ENCODE measurements at places on chromosomes 3 and 15. TPM values are rescaled to one million over a fixed set of nuclear protein-coding genes. Genes with fewer than 3 reads are reported as not detected.

PPP1R14D gene
- 0.59 TPM for polyA plus RNA-seq

GMPS gene
- 56.5 TPM for polyA plus RNA-seq

HGD gene
- polyA plus RNA-seq, result 48.3 TPM

SNTN gene
- polyA plus RNA-seq, result not detected

ZPLD1 gene
- polyA plus RNA-seq, result 0.49 TPM

DNA sequence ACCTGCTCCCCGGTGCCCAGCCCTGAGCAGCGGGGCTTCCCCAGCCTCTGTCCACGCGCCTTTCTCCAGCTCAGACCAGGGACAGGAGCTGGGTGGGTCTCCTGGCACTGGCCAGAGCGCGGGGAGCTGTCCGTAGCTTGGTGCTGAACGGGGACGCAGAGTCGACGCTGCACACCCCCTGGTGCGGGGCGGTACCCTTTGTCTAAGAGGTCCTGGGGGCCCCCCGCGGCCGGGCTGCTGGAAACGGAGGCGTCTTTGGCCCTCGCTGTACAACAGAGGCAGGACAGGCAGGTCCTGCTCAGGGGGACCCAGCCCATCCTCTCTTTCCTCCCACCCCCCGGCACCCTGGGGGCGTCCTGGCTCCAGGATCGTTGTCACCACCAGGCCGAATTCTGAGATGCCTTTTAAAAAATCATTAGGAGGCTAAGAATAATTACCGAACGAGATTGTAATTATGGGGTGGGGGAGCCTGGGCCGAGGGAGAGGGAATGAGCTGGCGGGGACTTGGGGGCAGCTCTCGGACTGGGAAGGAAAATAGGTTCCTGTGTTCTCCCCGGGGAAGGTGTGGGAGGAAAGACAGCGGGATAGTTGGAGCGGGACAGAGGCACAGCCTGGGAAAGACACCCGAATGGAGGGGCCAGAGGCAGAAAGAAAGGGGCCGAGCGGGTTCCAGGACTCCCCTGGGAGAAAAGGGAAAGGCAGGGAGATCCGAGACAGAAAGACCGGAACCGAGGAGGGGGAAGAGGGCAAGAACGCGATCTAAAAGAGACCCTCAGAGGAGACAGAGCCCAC, 4.1 kb upstream of the SKOR1 start:
- DNase-seq, result no peak

DNA sequence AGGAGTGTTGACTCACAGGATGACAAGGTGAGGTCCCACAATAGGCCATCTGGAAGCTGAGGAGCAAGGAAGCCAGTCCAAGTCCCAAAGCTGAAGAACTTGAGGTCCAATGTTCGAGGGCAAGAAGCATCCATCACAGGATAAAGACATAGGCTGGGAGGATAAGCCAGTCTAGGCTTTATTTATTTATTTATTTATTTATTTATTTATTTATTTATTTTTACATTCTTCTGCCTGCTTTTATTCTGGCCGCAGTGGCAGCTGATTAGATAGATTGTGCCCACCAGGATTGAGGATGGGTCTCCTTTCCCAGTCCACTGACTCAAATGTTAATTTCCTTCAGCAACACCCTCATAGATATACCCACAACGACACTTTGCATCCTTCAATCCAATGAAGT, 472.2 kb upstream of the DPPA4 start:
- DNase-seq, result no peak

DNA sequence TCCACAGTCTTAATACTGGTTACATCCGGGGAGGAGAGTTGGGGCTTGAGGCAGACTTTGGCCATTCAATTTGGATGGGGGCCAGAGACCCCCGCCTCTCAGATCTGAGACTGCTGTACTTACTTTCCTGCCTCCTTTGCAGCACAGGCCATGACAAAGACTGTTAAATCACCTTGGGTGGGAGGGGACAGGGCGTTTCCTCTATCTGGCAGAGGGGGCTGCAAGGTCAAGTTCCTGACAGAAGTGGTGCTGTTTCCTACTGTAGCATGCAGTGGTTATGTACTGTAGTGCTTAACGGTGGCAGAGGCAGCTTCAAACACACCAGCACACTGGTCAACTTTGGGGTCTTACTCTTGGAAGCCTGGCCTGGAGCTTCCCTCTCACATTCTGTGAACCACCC, 261.2 kb upstream of the LRRFIP2 start:
- no peak for DNase-seq

DNA sequence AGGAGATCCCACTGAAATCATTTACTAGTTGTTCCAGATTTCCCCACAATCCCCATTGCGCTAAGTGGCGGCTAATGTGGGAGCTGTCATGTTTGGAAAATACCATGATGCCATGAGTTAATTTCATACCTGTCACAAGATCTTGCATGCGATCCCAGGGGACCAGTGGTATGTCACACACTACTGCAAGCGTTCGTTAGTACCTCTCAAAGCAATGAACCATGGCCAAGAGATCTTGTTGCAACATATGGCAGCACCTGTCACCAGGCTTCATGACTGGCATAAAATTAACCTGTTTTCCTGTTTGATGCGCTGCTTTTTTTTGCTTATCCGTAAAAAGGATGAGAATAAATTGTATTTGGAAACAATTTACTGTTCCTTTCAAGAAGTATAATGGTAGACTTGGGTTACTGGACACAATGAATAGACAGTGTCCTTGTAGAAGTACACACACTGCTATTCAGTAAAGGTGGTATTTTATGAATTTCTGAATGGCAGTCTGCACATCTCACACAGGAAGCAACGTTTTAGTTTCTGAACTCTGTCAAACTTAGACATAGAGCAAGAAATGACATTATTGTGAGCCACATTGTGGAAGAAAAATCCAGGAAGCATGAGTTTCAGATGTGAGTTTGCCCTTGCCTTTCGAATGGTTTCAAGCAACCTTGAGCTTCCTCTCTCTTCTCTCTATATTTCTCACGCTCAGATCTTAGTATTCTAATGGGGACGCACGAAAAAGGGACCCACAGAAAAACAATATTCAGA, 81.9 kb downstream of the CHL1 start:
- no peak for DNase-seq

GRCh38 chr3:46024131-46024530, 3.2 kb downstream of the XCR1 start:
- DNase-seq, result no peak

- no peak for DNase-seq
Observed at GRCh38 chr3:193812791-193813500, 219.9 kb downstream of the OPA1 start.

GRCh38 chr3:141044695-141045641, 6.2 kb upstream of the SPSB4 start:
- no peak for DNase-seq

GRCh38 chr3:136657526-136657925, 94.7 kb downstream of the STAG1 start:
- DNase-seq, result no peak

DNA sequence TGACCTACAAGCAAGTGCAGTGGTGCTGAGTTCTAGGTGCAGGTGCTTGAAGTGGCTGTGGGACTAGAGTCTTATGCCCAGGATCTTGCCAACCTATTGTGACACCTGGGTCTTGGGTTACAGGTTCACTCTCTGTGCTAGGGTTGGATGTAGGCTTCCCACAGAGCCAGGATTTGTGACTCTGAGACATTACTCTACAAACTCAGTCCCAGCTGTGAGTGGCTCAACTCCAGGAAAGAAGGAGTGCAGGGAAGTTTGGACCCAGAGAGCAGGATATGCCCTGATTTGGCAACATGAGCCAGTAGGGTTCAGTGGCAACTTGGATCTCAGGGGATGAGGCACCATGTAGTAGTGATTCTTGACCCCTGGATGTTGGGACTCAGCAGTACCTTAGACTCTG, 182.2 kb downstream of the LPP start:
- no peak for DNase-seq

- no peak for DNase-seq
Observed at GRCh38 chr3:132964266-132964665, 73.9 kb upstream of the TMEM108 start.

DNA sequence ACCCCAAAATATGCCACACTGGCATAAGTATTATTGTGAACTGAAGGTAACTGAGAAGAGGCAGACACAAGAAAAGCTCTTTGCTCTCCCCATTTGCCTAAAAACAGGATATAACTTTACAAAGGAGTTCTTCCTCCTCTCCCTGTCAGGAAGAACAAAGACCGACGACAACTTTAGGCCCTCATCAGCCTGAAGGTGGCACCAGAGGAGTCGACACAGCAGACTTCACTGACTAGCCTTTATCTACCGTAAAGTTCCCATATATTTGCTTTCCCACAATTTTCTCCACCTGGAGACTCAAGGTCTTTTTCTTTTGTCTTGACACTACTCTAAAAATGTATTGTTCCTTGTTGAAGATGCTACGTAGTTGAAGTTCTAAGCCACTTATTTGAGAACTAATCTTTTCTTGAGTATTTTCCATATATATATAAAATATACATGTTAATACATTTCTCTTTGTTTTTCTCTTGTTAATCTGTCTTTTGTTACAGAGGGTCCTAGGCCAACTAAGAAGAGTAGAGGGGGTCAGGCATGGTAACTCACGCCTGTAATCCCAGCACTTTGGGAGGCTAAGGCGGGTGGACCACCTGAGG, 16.2 kb upstream of the XIRP1 start:
- no peak for DNase-seq

DNA sequence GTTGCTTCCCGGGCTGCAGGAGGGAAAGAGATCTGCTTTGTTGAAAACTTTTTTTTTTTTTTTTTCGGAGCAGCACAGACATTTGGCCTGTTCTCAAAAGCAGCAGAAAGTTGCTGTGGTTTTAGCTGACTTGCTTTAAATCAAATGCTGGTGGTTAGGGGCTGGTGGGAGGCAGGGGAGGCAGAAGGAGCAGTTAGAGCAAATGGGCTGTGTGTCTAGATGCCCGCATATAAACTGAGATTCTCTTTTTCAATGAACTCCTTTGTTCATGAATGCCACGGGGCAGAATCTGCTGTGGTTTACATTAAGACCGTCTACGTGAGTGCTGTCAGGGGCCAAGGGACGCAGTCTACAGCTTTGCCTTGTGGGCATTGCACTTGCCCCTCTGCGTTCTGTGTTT, 95.9 kb downstream of the FLNB start:
- no peak for DNase-seq
